Naive B cell (primary cell): ENCODE measurements at places on chromosomes 12 and 14. TPM values are rescaled to one million over a fixed set of nuclear protein-coding genes. Genes with fewer than 3 reads are reported as not detected.

- peak overlapping the region; percentile 92 for H3K4me3 ChIP-seq
- H3K27ac ChIP-seq, result peak overlapping the region; percentile 89
- peaks cover 5% of the 10 kb centered on the region for H3K36me3 ChIP-seq
- H3K27me3 ChIP-seq, result no peaks in the 10 kb centered on the region
- peaks cover 27% of the 10 kb centered on the region for H3K4me1 ChIP-seq
Measured at GRCh38 chr12:124391340-124392261, 96.7 kb downstream of the RFLNA start.

DNA sequence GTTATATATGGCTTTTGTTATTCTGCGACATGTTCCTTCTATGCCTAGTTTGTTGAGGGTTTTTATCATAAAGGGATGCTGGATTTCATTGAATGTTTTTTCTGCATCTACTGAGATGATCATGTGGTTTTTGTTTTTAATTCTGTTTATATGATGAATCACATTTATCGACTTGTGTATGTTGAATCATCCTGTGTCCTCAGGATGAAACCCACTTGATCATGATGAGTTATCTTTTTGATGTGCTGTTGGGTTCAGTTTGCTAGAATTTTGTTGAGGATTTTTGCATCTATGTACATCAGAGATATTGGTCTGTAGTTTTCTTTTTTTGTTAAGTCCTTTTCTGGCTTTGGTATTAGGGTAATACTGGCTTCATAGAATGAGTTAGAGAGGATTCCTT, 291.2 kb downstream of the AKAP6 start:
- DNase-seq, result no peak
- peaks cover 6% of the 10 kb centered on the region for H3K4me1 ChIP-seq
- no peak overlapping the region for H3K27ac ChIP-seq
- H3K27me3 ChIP-seq, result no peaks in the 10 kb centered on the region
- H3K36me3 ChIP-seq, result peaks cover 19% of the 10 kb centered on the region
- H3K4me3 ChIP-seq, result no peak overlapping the region

- peaks cover 7% of the 10 kb centered on the region for H3K36me3 ChIP-seq
- H3K27ac ChIP-seq, result no peak overlapping the region
- peaks cover 18% of the 10 kb centered on the region for H3K4me1 ChIP-seq
- no peak for DNase-seq
- no peak overlapping the region for H3K4me3 ChIP-seq
- H3K27me3 ChIP-seq, result no peaks in the 10 kb centered on the region
Measured at GRCh38 chr12:66210840-66211239, 21.8 kb downstream of the IRAK3 start.

- H3K36me3 ChIP-seq, result no peaks in the 10 kb centered on the region
- H3K4me1 ChIP-seq, result no peaks in the 10 kb centered on the region
- H3K27me3 ChIP-seq, result no peaks in the 10 kb centered on the region
- no peak overlapping the region for H3K4me3 ChIP-seq
- DNase-seq, result no peak
Measured at GRCh38 chr14:101174522-101174838, 271.0 kb upstream of the RTL1 start.

GRCh38 chr12:32270818-32271710, 128.3 kb upstream of the FGD4 start:
- peak overlapping the region; percentile 92 for H3K27ac ChIP-seq
- peak overlapping the region; percentile 74 for H3K4me3 ChIP-seq

GRCh38 chr12:115267464-115267863, 583.5 kb upstream of the TBX3 start:
- H3K27me3 ChIP-seq, result peaks cover 7% of the 10 kb centered on the region
- no peak overlapping the region for H3K27ac ChIP-seq
- no peaks in the 10 kb centered on the region for H3K36me3 ChIP-seq

DNA sequence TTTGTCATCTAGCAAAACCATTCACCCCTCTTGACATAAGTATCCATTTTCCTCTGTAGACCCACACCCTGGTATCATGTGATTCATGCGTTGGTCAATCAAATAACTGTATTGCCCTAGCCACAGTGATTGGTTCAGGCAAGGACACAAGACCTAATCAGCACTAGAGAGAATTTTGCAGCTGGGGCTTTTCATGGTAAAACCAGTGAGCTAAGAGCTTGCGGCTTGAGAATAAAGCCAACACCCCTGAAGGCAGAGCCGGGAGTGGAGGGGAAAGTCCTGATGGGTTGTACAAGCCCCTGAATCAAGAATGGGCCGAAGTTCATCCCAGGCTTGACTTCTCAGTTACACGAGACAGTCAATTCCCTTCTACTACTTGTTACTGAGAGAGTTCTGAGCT, 33.2 kb upstream of the LTBP2 start:
- no peak for DNase-seq
- H3K36me3 ChIP-seq, result no peaks in the 10 kb centered on the region
- no peaks in the 10 kb centered on the region for H3K27me3 ChIP-seq
- no peak overlapping the region for H3K27ac ChIP-seq
- H3K4me3 ChIP-seq, result no peak overlapping the region

- H3K4me3 ChIP-seq, result no peak overlapping the region
- no peak for DNase-seq
- peaks cover 7% of the 10 kb centered on the region for H3K4me1 ChIP-seq
Measured at GRCh38 chr12:130961921-130962451, 8.3 kb downstream of the ADGRD1 start.

GRCh38 chr12:121915841-121916321, 2.5 kb upstream of the CFAP251 start:
- H3K4me1 ChIP-seq, result peaks cover 12% of the 10 kb centered on the region
- H3K27ac ChIP-seq, result no peak overlapping the region
- no peak for DNase-seq
- no peak overlapping the region for H3K4me3 ChIP-seq
- H3K27me3 ChIP-seq, result no peaks in the 10 kb centered on the region

- peak overlapping the region; percentile 36 for H3K4me3 ChIP-seq
- H3K27me3 ChIP-seq, result no peaks in the 10 kb centered on the region
- no peak for DNase-seq
- peaks cover 54% of the 10 kb centered on the region for H3K4me1 ChIP-seq
- H3K27ac ChIP-seq, result peak overlapping the region; percentile 64
Measured at GRCh38 chr14:35287431-35288013, 4.7 kb upstream of the PSMA6 start.

- peak; percentile 12 for DNase-seq
- no peak overlapping the region for H3K27ac ChIP-seq
- H3K4me1 ChIP-seq, result peaks cover 1% of the 10 kb centered on the region
- H3K27me3 ChIP-seq, result no peaks in the 10 kb centered on the region
- H3K4me3 ChIP-seq, result no peak overlapping the region
Measured at GRCh38 chr12:118404876-118405521, 28.6 kb downstream of the SUDS3 start.

Gene TMEM52B
- polyA plus RNA-seq, result not detected

Gene CLMN
- 12.5 TPM for polyA plus RNA-seq
